Stimulated activated CD8-positive, alpha-beta memory T cell treated with anti-CD3 and anti-CD28 coated beads, Interleukin-4, amount 100 ng/mL, for 1 hour (primary cell): ENCODE measurements at places on chromosomes 6 and 20.
A peak's percentile ranks its signal among the peaks of the same experiment; 100 is the strongest.

DNA sequence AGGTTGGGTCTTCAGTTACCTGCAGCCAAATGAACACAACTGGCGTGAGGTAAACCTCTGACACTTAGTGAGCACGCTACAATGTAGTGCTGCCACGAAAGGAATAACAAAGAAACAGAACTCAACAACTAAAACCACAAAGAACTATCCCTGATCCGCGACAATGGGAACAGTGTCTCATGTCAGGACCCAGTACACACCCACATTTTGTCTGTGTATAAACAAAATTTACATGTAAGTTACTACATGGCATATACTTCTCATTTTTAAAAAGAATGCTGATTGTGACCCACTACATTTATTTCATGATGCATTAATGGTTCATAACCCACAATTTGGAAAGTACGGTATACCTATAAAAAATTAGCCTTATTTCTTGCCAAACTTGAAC, 14.1 kb downstream of the FKBP1A start:
- no peak for DNase-seq

- DNase-seq: no peak
Observed at GRCh38 chr20:37473249-37474000, 47.6 kb upstream of the NNAT start.

DNA sequence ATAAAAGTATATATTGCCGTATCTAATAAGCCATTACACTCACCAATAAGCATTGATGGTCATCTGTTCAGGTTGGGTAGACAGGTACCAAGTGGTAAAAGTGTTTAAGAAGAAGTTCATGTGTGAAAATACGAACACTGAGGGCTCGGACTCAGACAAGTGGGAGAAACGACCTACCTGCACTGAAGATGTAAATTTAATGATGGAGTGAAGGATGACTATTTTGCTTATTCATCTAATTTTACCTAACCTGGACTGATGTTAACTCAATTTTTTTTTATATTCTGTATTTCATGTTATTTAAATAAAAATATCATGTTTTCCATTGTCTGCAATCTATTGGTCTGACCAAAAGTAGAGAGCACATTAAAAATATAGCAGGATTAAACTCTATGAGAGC, 469.1 kb upstream of the BTBD3 start:
- DNase-seq: no peak

GRCh38 chr6:95629551-95629950, 52.2 kb downstream of the MANEA start:
- no peak for DNase-seq

DNA sequence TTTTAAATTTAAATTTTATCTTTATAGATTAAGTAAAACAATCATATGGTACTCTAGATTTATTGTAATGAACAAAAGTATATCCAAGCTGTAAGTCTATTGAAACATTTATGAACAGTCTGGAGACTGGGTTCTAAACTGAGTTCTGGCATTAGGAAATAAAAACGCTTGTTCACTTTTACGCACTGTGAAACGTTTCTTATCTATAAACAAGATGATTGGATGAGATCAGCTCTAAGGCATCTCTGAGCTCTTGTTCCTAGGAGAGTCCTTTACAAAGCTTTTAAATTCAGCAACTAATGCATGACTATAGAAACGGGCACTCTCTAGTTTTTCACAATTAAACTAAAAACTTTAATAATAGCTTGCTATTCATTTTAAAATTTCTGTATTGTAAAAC, 6.8 kb downstream of the HUS1B start:
- no peak for DNase-seq

- DNase-seq: no peak
Observed at GRCh38 chr6:34201455-34202107, 35.1 kb upstream of the HMGA1 start.

DNA sequence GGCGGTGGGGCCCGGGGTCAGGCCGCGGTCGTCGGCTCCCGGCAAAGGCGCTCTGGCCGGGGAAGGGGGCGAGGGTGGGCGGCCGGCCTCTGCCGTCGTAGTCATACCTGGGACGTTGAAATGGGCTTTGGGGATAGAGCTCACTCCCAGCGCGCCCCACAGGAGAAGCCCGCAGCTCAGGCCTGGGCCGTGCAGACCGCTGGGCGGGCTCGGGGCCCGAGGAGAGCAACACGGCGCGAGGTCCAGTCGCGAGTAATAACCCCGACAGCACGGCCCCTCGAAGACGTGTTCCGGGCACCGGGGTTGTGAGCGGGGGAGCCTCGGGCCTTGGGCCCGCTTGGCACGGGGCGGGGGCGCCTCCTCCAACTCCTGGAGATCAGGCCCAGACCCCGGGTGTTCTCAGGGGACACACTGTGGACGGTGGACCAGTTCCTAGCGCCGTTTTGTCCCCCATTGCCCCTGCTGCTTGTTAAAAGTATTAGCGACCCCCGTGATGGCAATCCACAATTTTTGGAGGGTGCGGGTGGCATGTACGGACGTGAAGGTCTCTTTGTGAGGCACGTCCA, 10.9 kb downstream of the FOXC1 start:
- no peak for DNase-seq

DNA sequence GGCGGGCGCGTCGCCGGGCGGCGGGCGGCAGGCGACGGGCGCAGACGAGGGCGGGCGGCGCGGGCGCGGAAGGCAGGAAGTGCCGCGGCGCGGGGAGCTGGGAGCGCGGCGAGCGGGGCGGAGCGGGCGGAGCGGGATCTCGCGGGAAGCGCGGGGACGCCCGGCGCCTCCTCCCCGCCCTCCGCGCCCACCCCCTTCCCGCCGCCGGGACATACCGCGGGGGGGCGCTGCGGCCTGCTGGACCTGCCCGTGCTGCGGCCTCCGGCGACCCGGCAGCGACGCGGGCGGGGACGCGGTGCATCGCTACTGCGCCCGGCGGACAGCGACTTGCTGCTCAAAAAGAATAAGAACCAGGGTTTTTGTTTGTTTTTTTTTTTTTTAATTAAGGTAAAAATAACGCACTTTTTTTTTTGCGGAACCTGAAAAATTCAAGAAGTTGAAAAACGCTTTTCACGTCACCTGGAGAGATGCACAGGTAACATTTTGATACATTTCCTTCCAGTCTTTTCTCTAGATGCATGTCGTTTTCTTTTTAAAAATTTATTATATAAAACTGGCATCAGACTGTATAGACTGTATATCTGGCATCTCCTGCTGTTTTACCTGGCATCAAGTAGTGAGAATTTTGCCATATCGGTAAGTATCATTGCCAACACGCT, at the start of gene CENPB:
Gene CENPB, minus strand, starts transcription at position 76 of the 659 bp plus-strand sequence. CDS start 257 bp downstream, outside the sequence.
- DNase-seq: peak; percentile 78

DNA sequence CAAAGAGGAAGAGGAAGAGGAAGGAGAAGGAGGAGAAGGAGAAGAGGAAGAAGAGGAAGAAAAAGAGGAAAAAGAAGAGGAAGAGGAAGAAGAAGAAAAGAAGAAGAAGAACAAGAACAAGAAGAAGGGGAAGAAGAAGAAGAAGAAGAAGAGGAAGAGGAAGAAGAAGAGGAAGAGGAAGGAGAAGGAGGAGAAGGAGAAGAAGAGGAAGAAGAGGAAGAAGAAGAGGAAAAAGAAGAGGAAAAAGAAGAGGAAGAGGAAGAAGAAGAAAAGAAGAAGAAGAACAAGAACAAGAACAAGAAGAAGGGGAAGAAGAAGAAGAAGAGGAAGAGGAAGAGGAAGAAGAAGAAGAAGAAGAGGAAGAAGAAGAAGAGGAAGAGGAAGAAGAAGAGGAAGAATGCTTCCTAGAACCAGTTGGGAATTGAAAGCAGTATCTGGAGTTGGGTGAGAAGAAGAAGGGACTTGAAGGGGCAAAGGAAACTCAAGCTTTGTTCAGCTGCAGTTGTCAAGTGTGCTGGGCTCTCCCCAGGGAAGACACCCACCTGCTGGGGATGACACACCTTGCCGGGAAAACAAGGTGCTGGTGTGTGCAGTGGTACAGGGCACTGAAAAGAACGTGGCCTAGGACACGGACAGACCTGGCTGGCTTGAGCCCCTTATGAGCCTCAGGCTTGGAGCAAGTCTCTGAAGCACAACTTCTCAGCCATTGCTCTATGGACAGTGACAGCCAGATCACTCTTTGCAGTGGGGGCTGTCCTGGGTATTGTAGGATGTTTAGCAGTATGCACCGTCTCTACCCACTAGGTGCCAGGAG, 30.1 kb upstream of the ARFGEF2 start:
- no peak for DNase-seq

DNA sequence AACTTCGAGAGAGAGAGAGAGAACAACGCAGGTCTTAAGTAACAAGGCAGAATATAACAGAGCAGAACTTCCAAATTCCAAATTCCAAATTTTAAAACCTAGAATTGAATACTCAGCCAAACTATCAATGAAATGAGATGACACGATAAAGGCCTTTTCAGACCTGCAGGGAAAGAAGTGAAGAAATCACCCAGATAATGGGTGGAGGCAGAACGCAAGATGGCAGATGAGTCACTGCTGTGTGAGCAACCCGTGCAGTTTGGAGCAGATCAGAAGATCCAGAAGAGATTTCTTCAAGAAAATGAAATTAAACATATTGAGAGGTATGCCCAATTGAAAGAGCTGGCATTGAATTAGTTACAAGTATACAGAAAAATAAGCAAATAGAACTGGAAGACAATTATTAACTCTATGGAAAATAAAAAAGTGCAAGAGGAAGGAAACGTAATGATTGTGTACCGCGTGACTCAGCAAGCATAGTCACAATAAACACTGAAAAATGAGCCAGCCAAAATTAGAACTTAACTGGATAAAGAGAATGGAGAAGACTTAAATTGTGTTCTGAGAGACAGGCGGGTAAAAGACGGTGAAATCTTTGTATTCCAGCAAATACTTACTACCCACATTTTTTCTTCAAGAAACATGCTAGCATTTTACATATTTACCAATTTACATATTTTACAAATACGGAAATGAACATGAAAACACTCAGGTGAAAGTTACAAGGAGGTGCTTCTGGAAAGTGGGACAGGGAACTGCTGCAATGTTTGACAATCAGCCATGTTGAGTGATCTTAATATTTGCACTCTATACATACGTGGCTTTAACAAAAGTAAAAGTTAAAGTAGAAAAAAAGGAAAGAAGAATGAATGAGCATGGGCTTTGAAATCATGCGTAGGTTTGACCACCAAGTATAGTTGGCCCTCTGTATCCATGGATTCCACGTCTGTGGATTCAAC, 87.9 kb upstream of the CDYL start:
- DNase-seq: no peak

DNA sequence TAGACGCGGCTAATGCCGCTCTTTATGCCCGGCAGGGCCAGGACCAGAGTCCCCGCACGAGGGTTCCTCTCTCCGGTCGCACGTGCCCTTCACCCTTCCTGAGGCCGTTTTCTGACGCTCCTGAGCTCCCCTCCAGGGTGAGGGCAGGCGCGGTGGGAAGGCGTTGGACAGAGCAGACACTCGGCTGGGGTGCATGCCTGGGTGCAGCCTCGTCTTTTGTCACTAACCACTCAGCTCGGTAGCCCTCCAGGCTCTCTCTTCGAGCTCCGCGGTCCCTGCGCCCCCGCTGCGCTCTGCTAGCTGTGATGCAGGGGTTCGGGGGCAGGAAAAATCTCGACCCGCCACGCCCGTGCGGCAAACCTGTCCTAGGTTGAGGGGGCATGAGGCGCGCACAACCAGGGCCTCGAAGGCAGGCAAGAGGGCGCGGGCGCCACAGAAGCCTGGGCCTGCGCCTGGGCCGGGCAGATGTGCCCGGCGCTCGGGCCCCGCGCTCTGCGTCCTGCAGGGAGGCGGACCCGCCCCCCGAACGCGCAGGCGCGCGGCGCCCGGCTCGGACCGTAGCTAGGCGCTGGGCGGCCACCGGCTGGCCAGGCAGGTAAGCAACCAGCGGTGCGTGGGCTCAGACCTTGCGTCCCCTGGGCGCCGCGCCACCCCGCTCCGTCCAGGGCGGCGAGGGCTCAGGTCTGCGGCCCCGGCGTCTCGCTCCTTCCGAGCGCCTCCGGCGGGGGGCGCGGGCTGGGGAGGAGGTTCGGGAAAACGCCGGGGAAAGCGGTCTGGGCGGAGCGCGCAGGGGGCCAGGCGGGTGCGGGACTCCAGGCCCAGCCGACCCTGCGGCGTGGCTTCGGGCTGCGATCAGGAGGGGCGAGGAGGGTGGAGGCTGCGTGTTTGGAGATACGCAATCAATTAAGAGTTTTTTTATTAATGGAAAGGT, at the start of gene L3MBTL1:
Gene L3MBTL1, plus strand, starts transcription at position 548 of the 931 bp plus-strand sequence. CDS start 5,807 bp downstream, outside the sequence.
- DNase-seq: no peak

GRCh38 chr6:117381749-117382148, 44.0 kb downstream of the ROS1 start:
- no peak for DNase-seq

- DNase-seq: no peak
Observed at GRCh38 chr20:18395544-18395943, 71.3 kb downstream of the DZANK1 start.

GRCh38 chr20:37836926-37837325, 66.0 kb upstream of the VSTM2L start:
- no peak for DNase-seq

- DNase-seq: no peak
Observed at GRCh38 chr20:62961310-62961783, 8.8 kb downstream of the SLC17A9 start.

DNA sequence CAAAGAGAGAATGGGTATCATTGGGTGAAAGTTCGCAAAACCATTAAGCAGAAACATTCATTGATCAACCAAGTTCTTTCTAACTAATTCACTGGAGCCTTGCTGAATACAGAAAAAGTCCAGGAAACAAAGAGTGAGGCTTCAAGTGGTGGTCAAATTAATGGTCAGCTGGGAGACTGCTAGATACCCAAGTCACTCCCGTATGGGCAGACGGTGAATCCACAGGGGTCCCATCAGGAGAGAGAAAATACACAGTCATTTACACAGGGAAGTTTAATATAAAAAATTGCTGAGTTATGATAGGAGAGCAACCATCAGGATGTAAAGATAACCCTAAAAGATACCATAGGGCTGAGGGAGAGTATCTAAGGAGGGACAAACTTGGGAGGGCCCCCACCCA, 198.7 kb upstream of the DTNBP1 start:
- no peak for DNase-seq

DNA sequence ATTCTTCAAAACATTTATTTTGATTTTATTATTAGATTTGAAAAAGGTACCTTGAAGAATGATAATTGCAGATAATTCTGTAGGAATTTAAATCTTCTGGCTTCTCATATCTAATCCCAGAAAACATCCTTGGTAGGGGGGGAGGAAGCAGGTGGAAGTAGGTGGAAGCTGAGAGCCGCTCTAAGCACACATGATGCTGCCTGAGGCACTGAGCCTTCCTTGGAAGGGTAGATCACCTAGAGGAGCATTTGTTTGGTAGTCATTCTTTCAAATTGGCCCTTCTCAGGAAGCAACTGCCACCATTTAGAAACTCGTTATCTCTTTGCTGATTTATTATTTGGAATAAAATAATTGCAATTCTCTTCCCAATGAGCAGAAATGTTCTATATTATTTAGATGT, 623.3 kb downstream of the CD109 start:
- no peak for DNase-seq

DNA sequence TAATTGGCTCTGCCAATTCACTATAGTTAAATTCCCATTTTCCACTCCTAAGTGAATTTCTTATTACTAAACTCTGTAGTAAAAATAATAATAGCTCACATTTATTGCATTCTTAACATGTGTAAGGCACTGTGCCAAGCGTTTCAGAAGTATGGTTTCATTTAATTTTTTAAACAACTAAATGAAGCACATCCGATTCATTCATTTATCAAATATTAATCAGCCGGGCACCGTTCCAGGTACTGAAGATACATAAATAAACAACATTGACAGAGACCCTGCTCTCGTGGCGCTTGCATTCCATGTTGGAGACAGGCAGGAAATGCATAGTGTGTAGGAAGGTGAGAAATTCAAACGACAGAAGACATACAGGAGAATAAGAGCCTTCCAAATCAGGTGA, 423.2 kb upstream of the JARID2 start:
- DNase-seq: no peak

- peak; percentile 1 for DNase-seq
Observed at GRCh38 chr20:22333885-22334545, 250.4 kb downstream of the FOXA2 start.

GRCh38 chr6:166485651-166486535, 100.6 kb downstream of the RAMACL start:
- no peak for DNase-seq
